ENCODE measurements at places on chromosomes 2 and 18.

DNA sequence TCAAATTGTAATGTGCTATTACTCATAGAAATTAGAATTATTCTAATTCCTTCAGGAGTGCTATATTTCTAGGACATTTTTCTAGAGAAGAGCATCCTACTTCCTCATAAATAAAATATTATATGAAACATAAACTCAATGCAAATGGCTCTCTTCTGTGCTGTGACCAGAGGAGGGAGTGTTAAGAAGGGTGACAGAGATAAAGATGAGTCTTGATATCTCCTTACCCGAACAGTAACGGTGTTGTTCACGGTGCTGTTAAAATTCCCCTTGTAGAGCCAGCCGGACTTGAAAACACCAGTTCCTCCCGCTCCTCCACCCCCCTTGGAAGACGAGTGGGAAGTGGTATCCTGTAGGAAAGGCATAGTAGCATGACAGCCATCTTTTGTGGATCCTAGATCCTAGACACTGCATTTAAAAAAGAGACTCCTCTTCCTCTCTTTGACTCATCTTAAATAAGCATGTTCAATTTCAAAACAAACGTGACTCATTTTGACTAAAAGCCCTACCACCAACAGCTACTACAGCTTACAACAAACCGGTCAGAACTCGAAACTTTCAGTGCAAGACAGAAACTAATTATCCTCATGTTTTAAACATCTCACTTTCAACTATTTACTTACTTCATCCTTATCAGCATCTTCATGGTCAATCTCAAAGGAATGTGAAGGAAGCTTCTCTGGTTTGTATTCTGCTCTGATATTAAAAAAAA lies 156.3 kb downstream of the DOCK10 start:
- peak; percentile 92 for DNase-seq

DNA sequence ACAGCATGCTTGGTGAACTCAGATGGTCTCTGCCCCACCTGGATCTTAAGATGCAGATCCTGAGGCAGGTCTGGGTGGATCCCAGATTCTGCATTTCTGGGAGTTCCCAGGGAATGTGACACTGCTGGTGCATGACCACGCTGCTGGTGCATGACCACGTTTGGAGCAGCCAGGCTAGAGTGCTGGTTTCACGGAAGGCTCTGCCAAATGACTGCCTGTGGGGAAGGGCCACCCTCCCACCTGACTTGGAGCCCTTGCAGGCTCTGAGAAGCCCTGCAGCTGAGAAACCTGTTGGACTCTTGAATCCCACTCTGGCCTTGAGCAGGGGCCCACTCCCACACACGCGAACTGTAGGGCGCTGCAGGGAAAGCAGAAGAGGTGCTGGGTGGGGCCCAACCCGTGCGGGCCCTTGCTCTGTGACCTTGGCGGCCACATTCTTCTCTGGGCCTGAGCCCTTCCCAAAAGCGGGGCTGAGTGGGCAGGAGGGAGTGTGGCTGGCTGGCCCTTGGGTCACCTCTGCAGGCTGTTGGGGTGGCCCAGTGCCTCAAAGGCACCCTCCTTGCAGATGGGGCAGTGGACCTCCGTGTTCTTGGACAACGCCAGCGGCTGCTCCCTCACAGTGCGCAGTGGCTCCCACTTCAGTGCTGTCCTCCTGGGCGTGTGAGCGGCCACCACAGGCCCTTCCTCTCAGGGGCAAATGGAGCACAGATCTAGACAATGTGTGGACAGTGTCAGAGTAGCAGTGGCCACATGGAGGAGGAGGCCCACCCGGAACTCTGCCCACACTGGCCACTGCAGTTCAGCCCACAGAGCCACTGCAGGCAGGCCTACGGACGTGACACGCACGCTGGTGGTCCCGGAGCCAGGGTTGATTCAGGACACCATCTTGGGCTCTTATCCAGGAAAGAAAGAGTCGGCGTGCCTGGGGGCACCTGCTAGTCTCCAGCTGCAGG lies 7.9 kb downstream of the ERFE start:
- no peak for DNase-seq

DNA sequence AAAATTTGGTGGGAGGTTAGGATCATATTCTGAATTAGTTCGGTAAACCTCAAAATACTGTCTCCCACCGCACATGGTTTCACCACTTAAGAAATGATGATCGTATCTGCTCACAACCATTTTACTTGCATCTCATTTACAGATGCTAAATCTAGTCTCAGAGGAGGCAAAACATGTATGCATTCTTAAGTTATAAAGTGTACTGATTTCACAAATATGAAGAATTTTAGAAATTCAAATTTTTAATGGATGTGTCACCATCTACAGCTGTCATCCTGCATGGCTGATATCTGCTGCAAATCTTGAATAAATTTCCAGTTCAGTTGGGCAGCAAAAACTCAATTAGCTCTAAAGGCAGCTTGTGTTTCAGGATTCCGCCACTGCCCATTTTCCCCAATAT lies 243.3 kb upstream of the KCNJ3 start:
- DNase-seq: peak; percentile 26

DNA sequence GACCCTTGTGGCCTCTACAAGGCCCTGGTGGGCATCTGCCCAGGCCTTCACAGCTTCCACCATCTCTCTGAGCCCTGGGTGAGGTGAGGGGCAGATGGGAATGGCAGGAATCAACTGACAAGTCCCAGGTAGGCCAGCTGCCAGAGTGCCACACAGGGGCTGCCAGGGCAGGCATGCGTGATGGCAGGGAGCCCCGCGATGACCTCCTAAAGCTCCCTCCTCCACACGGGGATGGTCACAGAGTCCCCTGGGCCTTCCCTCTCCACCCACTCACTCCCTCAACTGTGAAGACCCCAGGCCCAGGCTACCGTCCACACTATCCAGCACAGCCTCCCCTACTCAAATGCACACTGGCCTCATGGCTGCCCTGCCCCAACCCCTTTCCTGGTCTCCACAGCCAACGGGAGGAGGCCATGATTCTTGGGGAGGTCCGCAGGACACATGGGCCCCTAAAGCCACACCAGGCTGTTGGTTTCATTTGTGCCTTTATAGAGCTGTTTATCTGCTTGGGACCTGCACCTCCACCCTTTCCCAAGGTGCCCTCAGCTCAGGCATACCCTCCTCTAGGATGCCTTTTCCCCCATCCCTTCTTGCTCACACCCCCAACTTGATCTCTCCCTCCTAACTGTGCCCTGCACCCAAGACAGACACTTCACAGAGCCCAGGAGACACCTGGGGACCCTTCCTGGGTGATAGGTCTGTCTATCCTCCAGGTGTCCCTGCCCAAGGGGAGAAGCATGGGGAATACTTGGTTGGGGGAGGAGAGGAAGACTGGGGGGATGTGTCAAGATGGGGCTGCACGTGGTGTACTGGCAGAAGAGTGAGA lies 2.0 kb downstream of the PROC start:
- no peak for DNase-seq

- DNase-seq: no peak
Measured at GRCh38 chr2:181596556-181596955, 60.3 kb downstream of the CERKL start.

DNA sequence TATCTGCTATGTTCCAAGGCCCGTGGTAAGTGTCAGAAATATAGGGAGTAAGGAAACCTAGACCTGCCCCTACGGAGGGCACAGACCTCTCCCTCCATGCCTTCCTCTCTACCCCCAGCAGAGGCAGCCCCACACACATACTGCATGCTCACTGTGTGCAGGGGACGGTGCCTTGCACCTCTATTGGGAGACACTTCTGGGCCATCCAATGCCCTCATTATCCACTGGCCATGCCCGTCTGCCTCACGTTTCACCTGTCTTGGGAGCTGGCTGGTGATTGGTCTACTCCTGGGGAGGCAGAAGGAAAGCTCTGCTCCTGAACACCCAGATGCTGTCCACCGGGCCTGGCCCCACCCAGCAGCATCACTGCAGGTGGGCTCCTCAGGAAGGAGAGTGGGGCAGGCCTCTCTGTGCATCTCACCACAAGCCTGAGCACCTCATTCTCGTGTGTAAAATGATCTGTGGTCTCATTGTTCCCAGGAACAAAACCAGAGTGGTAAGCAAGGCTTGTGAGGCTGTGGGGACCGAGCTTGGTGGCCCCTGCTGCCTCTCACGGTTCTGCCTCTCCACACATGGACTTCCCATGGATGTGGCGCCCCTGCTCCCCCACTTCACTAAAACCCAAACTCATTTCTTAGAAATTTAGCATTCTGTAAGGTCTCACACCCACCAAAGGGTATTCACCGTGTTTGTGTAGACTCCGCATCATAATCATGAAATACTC lies 312.5 kb upstream of the HS6ST1 start:
- DNase-seq: no peak

DNA sequence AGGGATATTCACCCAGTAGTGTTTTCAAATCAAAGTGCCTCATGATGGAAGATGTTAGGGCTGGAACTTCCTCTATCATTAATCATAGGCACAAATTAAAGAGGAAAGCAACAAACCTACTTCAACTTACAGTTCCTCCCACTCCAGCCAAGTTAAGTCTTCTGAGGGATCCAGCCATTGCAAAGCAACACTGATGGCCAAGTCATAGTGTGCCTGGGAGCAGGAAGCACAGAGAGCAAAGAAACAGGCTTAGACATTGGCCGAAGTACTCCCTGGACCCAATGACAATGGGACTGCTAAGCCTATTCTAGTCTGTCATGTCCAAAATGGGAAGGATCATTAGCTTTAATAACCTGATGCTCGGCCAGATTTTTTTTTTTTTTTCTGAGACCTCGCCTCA lies 7.0 kb downstream of the C2orf80 start:
- DNase-seq: no peak

DNA sequence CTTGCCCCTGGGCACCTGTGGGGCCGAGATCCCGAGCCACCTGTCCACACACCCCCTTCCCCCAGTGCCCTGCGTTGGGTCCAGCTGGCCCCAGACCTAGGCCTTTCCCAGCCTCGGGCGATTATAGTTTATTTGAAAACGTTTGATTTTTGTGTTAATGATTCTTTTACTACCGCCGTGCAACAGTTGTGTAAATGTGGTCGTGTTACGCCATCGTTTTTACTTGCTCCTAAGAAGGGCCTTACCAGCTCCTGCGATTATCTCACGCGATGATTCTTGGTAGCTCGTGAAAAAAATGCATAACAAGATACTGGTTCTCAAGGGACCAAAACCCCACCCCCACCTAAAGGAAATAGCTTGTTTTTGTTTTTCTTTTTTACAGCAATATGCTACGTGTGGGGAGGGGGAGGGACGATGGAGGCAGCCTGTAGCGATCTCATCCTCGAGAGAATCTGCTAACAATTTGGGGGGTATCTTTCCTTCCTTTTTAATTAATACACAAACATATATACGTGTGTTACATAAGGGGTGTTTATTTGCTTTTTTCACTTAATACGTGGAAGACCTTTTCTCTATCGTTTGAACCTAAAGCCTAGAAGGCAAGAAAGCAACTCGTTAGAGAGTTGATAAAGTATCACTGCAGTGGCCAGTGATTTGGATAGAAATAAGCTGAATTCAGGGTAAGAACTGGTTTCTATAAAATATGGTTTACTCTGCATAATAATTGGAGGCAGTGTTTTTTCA lies 1.0 kb downstream of the ZDBF2 start:
- DNase-seq: peak; percentile 53

GRCh38 chr2:62824388-62824787 lies 118.9 kb downstream of the EHBP1 start:
- no peak for DNase-seq

DNA sequence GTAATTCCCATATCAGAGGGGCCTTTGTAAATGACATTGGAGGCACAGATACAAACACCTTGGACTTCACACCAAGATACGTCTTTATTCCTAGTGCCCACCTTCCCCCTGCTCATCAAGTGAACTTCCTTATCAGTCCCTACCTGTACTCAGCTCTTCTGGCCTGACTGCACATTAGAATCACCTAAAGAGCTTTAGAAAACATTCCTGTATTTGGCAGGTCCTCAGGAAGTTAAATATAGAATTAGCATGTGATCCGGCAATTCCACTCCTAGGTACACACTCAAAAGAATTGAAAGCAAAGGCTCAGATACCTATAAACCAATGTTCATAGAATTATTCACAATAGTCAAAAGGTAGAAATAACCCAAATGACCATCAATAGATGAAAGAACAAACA lies 46.6 kb downstream of the ALK start:
- no peak for DNase-seq

DNA sequence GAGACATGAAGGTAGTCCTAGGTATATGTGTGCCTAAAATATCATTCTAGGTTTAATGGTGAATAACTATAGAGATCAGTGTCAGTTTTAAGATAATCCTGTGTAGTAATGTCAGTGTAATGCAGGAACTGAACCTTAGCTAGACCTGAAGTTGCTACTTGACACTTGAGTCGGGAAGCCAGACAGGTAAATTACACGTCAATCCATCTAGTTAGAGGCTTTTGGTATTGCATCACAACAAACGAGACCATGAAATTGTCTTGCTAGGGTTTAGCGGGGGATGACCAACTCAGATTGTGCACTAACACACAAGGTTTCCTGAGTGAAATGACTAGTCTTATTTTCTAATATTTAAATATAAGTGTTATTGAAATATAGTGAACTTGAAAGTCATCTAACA lies 2.0 kb downstream of the YPEL5 start:
- DNase-seq: no peak

DNA sequence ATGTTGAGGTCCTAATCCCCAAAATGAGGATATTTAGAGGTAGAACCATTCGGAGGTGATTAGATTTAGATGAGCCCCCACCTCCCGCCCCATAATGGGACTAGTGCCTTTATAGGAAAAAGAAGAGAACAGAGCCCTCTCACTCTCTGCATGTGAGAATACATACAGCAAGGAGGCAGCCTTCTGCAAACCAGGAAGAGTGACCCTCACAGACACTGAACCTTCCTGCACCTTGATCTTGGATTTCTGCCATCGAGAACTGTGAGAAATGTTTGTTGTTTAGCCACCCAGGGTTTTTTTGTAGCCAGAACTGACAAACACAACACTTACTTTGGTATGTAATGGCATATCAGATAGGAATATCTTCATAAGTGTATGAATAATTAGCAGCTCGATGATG lies 83.7 kb downstream of the XIRP2 start:
- DNase-seq: no peak

DNA sequence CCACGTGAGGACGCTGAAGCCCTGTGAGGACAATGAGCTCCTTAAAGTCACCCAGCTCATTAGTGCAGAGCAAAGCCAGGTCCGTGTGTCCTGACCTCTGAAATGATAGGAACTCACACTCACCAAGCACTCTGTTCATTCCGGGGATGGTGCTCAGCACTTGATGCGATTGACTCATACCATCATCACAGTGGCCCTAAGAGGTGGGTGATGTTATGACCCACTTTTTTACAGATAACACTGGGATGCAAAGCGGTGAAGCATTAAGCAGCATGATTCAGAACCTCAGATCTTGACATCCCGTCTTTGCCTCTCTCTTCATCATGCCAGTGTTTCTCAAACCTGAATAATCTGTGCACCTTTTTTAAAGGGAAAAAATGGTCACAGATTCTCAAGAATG lies 234.8 kb downstream of the ALPK2 start:
- DNase-seq: peak; percentile 68

GRCh38 chr2:49035481-49035880 lies 118.8 kb downstream of the FSHR start:
- no peak for DNase-seq

Measured in GM23248 (cell line).